ENCODE measurements at places on chromosomes 11 and 22.
A peak's percentile ranks its signal among the peaks of the same experiment; 100 is the strongest.

GRCh38 chr22:26953012-26953883, 295.9 kb downstream of the MIAT start:
- no peak for DNase-seq

DNA sequence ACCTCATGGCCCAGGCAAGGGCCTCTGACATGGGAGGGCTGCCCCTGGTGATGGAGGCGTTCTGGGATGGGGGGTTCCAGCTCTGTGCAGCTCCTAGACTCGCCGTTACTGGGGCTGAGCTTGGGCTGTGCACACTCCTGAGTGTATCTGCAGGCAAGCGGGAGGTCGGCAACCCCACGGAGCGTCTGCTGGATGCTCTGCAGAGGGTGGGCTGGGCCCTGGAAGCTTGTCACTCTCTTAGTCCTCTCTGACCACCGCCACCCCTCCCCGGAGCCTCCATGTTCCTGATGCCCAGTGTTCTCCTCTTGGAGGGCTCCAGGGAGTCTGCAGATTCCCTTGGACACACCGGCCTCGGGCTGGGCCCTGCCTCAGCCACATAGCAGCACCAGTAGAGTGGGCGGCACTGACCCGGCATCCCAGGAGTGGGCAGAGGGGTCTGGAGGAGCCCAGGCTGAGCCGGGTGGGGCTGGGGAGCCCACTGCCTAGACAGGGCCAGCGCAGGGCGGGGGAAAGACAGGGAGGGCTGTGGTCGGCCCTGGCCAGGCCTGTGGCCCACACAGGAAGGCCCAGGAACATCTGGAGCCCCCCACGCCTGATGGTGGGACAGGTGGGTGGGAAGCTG, 20.6 kb upstream of the MUC5B start:
- no peak for DNase-seq

GRCh38 chr22:20090730-20091240, 10.7 kb downstream of the DGCR8 start:
- DNase-seq, result no peak

DNA sequence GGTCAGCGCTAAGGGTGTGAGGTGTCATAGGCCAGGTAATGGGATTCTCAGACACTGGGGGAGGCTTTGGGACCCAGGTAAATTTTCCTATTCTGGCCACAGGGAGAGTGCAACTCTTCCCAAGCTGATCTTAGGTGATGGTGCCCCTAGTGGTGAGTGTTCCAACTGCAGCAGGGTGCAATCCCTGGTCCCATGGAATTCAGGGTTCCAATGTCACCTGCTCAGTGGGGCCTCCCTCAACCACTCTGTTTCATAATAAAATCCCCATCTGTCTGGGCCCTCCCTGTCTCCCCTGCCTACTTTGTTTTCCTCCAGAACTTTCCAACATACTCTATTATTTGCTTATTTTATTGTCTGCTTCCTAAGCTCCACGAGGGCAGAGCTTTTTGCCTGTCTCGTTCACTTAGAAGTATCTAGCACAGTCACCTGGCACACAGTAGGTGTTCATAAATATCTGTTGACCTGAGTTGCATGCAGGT, 2.9 kb upstream of the SGSM1 start:
- DNase-seq, result no peak

GRCh38 chr22:46054091-46055073, 77.4 kb upstream of the WNT7B start:
- DNase-seq, result peak; percentile 77

GRCh38 chr11:22079133-22079872, 113.6 kb upstream of the ANO5 start:
- no peak for DNase-seq

DNA sequence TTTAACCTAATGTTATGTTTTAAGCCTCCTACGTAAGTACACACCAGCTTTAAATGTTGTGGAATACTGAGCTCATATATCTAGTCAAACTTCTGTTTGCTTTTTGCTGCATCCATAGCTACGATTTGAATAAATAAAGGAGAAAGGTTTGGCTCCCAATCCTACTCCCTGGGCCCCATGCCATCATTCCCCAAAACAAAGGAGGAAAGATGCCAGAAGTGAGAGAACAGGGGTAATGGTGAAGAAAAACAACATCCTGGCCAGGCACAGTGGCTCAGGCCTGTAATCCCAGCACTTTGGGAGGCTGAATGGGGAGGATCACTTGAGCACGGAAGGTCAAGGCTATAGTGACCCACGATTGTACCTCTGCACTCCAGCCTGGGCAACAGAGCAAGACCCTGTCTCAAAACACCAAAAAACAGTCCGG, 26.5 kb downstream of the SCGB1A1 start:
- no peak for DNase-seq

- DNase-seq, result no peak
Measured at GRCh38 chr22:27885977-27886842, 32.8 kb downstream of the PITPNB start.

GRCh38 chr22:29200901-29201300, 4.8 kb upstream of the EMID1 start:
- DNase-seq, result no peak

GRCh38 chr22:32044913-32045312, 1.9 kb downstream of the SLC5A1 start:
- no peak for DNase-seq

GRCh38 chr22:43529934-43530333, 118.1 kb downstream of the MPPED1 start:
- DNase-seq, result no peak

DNA sequence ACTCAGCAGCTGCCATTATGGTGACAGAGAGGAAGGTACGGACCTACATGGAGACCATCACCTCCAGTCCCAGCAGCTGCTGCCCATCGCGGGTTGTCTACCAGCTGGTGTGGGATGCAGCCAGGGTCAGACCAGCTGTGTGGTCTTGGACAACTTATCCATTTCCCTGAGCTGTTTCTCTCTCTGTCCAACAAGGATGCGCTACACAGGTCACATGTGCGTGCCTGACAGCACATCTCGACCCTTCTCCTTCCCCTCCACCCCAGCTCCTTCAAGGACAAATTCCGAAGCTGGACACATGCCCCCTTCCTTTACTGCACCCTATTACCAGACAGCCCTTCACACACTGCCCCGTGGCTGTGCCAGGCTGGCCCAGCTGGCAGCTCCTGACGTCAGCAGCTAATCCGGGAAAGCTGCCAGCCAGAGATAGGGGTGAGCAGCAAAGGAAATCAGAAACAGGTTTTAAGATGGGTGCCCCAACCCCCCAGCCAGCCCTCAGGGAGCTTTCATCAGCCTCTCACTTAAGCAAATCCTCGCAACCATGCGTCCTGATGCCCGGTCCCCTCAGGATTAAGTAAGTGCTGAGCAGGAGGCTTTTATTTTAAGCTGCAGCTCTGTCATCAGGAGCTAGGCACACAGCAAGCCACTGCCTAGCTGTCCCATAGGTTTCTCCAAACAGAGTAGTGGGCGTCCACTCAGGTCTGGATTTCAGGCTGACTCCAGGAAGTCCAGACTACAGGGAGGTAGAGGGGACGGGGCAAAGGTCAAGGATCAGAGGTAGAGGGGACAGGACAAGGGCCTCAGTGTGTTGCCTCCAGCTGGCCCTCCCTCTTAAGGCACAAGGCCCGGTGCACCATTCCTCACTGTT, 20.3 kb downstream of the TEF start:
- peak; percentile 54 for DNase-seq

DNA sequence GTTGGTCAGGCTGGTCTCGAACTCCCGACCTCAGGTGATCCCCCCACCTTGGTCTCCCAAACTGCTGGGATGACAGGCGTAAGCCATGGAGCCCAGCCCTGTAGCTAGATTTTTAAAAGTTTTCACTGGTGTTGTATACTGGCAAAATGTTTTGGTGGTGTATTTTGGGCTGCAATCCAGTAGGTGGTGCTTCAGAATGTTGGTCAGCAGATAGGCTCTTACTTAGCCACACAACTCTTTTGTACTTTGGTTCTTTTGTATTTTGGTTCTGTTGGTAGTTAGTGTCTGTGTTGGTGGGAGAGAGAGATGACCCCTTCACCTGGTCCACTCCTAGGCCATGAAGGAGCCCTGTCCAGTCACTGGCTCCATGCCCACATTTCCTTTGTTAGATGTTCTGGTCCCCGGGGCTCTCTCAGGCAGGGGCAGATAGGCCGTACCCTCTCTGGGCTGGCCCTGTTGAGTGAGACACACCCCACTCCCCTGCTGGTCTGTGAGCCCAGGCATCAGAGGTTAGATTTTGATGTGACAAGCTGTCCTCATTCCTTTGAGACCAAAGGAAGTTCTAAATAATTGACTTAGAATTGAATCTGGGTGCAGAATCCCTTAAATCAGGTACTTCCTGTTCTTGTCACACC, 123.8 kb downstream of the DDX10 start:
- no peak for DNase-seq

- no peak for DNase-seq
Measured at GRCh38 chr11:101346591-101346990, 217.0 kb upstream of the PGR start.

DNA sequence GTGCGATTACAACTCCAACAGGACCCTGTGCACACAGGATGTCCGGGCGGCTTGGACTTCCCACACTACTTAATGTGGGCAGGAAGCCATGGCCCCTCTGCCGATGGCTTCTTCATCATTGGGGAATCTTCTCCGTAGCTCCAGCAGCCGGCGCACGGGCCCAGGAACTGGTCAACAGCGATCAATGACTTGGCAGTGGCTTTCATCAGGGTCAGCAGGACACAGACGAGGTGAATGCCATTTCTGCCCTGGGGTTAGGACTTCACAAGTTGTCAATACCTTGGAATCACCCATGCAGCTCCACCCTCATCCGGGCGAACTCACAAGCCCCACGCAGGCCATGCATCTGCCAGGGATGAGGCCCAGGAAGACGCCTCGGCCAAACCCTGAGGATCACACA, 645.7 kb downstream of the BRD1 start:
- DNase-seq, result no peak

DNA sequence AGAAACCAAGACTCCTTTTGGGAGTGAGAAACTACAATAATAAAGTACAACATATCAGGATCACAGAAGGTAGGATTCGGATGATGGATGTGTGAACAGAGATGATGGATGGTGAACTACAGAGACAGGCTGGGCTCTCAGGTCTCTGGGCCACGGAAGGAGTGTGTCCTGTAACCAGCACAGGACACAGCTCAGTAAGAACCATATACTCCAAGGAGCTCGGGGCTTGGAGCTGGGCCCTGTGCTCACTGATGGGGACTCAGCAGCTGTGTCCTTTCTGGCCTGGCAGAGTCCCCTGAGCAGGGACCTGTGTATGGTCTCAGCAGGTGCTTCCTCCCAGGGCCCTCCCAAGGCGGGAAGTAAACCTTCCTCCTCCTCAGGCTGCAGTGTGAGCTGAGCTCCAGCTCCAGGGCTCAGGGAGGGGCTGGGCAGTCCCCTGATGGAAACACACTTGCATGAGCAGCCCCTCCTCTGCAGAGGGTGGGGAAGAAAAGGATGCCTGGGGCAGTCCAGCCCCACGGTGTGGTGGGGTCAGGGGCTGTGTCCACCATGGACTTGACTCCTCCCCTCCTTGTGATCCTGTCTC, 39.8 kb upstream of the TOP3B start:
- DNase-seq, result no peak

GRCh38 chr11:37905707-37906417, 1307.8 kb upstream of the RAG2 start:
- no peak for DNase-seq

DNA sequence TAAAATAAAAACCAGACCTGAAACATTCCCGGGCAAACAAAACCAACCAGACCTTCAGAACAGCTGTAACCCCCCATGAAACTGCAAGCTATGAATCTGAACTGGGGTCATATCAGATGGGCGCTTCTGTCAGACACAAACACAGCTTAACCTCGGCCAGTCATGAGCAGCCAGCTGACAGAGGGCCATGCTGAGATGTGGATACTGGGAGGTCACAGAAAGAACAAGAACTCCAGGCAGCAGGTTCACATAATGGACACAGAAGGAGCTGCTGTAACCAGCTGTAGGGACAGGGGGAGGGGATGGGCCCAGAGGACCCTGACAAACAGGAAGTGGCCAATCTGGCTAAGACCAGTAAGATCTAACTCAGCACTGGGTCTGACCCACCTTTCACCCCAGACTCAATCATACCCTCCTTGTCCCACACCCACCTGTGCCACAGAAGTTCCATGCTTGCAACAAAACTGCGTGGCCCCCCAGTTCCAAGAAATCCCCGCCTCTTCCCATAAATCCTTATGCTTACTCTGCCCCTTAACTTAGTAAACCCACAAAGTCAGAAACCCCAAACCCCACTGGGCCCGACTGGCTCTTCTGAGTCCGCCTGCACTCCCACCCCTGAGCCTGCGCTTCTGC, 4.0 kb downstream of the APOL4 start:
- no peak for DNase-seq

DNA sequence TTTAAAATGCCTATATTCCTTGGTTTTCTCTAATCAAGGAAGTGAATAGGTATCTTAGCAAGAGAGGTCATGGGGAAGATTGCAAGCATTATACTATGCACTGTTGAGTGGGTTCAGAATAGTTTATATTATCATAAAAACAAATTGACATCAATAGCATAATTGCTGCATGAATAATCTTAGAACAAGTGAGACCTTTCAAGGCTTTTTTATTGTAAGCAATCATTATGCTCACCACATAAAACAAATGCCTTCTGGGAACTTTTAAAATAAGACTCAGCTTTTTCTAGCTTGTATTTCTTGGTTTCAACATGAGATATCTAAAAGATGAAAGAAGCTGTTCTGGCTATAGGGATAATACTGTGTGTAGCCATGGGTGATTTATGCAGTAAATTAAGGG, 135.6 kb upstream of the ZC3H12C start:
- DNase-seq, result no peak

DNA sequence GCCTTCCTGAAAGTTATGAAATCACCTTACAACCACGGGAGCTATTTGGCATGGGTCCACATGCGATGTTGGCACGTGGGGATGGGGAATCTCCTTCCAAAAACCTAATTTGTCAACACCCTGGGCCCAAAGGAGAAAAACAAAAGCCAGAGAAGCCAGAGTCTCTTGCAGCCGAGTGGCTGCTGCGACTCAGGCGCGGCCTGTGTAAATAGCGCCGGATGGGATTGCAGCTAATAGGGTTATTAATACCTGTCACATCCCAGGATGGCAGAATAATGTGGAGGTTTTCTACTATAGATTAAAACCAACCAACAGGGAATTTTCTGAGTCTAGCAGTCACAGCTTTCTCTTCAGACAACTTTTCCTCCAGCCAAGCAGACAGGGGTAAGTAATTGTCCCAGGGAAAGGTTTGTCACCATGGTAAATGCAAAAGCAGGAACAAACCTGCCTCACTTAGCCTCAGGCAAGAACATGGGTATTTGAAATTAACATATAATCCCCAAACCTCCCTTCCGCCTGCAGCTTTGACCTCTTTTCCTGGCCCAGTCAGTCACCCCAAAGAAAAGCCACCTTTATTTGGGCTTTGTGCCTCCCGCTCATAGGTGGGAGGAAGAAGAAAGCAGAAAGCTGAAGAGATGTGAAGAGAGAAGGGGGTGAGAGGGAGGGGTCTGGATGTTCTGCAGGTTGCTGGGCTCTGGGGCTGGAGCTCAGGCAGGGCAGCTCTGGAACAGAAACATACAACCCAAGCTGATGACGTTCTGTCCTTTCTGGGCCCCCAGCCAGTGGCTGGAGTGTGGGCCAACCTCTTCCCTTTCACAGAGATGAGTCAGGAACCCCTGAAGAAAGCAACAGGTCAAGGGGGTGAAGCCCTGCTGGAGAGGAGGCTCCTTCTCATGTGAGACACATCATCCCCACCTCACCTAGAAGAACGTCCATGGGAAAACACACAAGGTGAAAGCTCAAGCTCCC, 376.5 kb downstream of the NXPE2 start:
- DNase-seq, result peak; percentile 18

GRCh38 chr11:96155627-96156378, 187.2 kb downstream of the MAML2 start:
- DNase-seq, result peak; percentile 18

GRCh38 chr11:17020831-17021230, 6.6 kb upstream of the PLEKHA7 start:
- DNase-seq, result no peak

All from hypothalamus (tissue), 51 donors.